ENCODE measurements at places on chromosomes 2 and 18.

DNA sequence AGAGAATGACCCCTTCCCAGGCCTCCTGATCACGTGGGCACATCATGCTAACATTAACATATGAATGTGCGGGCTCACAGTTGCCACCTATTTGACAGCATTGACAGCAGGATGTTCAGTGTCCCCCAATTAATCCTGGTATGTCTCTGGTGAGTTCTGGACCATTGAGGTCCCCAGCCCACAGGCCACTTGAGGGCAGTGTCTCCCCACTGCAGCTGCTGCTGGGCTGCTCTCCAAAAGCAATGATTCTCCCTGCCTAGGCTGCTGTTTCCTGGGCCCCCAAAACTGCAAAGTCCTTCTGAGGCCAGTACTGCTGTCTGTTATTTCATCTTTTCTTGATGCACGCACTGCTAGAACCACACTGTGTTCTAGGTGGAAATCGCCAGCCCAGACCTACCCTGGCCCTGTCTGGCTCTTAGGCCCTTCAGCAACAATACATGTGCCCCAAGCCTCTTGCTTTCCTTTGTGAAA lies 52.7 kb upstream of the MAPK4 start:
- DNase-seq, result no peak

DNA sequence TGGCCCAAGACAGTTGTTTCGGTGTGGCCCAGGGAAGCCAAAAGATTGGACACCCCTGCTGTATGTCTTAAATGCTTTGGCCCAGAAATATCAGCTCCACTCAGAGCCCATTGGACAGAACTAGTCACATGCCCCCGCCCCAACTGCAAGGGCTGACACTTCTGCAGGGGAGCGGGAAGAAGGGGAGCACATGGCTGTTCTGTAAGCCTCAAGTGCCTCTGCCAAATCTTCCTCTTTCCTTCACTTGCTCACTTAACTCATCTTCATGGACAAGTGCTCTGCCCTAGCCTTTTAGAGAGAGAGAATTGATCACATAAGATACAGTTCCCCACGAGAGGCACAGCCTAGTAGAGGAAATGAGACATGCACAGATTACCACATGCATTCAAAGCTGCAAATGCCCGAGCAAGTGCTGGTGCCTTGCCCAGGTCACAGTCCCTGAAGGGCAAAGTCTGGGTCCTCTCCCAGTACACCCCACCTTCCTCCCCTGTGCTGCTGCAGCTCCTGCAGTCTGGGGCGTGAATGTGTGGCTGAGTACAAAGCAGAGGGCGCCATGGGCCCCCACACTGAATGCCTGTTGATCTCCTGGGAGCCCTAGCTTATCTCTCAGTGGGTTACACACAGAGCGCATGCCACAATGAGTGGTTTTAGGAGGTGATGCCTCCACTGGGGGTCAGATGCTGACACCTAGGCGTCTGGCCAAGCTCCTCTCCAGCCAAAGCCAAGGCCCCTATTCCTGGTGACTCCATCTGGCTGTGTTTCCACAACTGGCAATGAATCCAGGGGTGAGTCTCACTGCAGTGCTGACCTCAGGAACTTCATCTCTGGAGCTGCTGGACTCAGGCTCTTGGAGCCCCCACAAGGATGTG lies 135.3 kb downstream of the CTIF start:
- DNase-seq, result no peak

- DNase-seq, result no peak
Measured at GRCh38 chr2:37831081-37831780, 93.9 kb upstream of the RMDN2 start.

GRCh38 chr2:169546756-169547155 lies 26.9 kb downstream of the FASTKD1 start:
- DNase-seq, result no peak

DNA sequence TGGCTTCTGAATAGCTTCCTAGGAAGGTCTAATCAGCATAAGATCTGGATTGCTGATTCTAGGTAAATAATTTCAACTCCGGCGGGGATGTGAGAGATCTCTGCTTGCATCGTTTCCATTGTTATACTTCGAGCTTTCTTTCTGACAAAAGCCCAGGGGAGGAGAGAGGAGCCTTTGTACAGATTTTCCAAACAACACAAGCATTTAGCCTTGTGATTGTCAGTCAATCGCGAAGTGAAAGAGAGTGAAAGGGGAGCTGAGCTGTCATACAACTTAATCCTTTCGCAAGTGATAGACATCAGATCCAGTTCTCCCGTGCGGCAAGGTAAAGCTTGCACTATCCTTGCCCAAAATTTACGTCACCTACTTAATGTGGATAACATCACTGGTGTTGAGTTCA lies 26.2 kb downstream of the RALB start:
- no peak for DNase-seq

DNA sequence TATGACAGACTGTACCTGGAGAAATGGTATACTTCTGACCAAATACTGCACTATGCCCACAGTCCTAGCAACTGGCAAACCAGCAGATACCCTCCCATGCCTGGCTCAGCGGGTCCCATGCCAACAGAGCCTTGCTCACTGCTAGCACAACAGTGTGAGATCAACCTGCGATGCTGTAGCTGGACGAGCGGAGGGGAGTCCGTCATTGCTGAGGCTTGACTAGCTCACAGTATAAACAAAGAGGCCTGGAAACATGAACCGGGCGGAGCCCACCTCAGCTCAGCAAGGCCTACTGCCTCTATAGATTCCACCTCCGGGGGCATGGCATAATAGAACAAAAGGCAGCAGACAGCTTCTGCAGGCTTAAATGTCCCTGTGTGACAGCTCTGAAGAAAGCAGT lies 93.2 kb upstream of the CAB39 start:
- no peak for DNase-seq

DNA sequence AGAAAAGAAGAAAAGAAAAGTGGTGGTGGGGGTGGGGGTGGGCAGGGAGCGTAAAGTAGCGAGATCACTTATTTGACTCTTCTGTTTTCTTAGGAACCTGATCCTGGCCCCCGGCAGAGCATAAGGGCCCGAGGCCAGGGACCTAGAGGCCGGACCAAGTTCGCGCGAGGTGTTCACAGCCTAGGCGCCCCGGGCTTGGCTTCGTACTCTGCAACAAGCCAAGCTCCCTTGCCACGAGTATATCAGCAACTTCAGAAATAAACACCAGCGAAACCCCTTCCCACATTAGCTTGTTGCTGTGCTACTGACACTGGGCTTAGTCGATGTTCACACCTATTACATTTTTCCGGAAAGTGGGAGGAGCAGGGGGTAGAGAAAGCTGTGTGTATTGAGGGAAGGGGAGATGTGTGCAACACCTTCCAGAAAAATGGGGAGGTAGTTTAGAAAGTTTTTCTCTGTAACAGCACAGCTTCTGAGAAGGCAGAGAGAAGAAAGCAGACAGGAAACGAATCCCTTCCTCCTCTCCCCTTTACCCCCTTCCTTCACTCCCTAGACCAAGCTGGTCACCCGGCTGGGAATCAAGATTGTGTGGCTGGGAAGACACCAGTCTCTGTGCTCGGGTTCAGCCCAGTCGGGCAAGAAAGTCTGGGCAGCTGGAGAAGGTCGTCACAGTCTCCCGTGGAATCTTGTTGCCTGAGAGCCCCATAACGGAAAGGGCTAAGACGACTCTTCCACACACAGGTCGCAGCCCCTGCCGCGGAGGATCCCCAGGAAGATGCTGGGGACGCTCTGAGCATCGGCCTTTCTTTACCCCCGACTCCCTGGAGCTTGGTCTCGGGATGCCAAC lies 12.0 kb upstream of the SATB2 start:
- no peak for DNase-seq

DNA sequence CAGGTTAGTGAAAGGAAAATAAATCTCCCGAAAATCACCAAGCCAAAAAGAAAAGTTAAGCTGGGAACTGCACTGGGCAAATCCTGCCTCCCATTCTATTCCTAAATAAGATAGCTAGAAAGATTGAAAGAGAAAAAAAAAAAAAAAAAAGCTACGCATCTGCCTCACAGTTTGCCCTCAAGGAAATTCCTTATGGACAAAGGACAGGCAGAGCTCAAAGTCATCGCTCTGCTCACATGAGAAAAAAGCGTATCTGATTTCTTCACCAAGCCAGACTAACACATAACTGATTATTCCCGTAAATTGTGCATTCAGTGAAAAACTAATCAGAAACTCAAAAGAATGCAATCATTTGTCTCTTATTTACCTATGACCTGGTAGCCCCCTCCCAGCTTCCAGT lies 50.0 kb downstream of the PUM2 start:
- no peak for DNase-seq

DNA sequence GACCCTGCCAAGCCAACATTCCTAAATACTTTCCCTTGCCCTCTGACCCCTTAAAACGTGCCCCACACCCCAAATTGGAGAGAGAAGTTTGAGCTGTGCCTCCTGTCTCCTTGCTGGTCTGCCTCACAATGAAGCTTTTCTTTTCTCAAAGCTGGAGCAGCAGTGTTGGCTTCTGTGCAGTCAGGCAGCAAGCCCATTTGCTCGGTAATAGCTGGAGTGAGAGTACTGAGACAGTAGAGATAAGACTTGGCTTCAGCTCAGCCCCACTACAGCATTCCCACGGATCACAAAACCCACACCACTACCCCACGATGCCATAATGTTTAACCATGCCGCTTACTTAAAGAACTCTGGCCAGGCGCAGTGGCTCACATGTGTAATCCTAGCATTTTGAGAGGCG lies 73.0 kb downstream of the NCAPH start:
- DNase-seq, result no peak

DNA sequence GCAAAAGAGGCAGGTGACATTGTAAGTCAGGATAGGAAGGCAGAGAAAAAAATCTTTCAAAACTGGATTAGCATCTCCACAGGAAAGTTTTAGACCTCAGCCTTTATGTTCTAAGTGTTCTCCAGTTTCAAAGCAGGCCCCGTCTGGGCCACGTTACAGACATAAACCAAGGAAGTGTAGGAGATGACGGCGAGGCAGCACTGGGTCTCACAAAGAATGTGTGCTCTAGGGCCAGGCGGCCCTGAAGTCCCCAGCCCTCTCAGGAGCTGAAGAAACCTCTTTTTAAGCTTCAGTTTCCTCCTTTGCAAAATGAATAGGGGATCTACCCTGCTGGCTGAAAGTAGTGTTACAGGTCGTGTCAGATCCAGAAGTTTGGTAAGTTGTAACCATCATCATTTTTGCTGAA lies 81.7 kb downstream of the SPRED2 start:
- no peak for DNase-seq

DNA sequence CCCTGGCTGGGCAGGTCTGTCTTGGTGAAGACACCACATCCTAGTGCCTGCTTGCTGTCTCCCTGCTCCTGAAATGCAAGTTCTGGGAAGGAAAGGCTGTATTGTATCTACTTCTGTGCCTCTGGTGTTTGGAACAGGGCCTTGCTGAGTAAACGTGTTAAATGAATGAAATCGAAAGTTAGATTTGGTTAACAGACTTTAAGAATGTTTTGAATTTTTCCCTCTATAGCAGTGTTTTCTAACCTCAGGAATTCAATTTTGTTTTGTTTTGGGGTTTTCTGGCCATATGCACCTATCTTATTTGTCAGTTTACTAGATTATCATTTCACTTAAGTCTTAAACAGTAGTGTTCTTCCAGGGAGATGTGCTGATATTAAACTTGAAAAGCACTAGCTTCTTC lies 20.7 kb downstream of the FARP2 start:
- no peak for DNase-seq

DNA sequence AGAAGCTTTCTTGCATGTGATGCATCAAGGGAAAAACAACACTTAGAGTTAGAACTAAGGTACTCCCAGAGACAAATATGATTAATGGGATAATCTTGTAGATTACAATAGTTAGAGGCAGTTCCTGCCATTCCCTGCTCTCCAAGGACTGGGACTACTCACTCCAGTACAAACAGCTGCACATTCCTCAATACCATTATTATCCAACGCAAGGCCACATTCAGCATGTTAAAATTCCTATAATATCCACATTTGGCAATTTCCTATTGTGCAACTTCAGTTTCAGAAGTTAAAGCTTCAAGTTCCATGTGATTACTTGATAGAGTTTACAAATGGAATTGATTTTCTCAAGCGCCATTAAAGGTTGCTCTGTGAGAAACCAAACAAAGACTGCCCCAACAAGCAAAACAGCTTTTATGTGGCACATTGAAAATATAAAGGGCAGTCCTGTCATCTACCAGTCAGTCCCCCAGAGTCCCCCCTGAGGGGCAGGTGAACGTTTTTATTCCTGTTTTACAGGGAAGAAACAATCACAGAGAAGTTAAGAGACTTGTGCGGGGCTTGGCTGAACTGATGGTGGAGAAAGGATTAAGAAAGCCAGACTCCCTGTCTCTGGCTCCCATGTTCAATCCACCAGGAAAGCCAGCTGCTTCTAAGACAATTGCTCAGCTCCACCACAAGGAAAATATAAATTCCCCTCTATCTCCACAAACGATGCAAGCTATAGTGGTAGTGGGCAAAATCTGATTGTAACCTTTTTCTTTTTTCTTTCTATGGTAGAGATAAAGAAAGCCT lies 72.6 kb downstream of the TXNL1 start:
- DNase-seq, result no peak

- no peak for DNase-seq
Measured at GRCh38 chr2:34719206-34719605, 1120.1 kb upstream of the FAM98A start.

GRCh38 chr18:75392226-75392578 lies 35.3 kb downstream of the SMIM21 start:
- no peak for DNase-seq

DNA sequence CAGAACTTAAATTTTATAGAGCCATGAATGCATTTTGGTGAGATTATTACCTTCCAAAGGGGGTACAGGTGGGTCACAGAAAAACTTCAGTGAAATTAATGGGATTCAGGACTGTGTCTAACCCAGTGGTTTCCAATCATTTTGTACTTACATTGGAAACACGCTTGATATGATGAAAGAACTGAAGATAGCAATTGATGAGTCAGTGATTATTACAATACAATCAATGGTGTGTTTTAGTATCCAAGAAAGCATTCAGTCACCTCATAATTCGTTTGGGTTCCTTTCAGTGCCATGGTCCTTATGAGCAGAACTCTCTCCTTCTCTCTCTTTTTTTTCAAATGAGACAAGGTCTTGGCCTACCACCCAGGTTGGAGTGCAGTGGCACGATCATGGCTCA lies 66.5 kb upstream of the IGFBP5 start:
- DNase-seq, result no peak

- DNase-seq, result no peak
Measured at GRCh38 chr2:159982842-159983785, 79.3 kb downstream of the PLA2R1 start.

DNA sequence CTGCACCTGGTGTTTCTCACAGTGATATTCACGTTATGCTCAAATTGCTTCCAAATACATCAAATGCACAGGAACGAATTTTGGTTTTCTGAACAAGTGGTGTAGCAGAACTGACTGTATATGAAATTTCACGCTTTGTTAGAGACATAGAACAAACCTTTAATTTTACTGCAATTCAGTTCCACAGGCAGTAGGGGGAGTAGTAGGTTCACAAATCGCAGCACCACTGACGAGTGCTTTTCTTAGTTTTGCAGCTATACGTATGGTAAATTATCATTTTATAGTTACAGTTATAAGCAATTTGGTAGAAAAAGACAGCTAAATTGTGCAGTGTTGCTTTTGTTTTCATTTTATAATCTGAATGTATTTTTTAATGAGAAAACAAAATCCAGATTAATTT lies 113.3 kb downstream of the KIAA1328 start:
- no peak for DNase-seq

GRCh38 chr18:3458952-3459853 lies 9.2 kb downstream of the TGIF1 start:
- DNase-seq, result no peak

GRCh38 chr2:44706681-44707553 lies 234.6 kb upstream of the SIX3 start:
- no peak for DNase-seq

All from stimulated activated CD8-positive, alpha-beta memory T cell treated with anti-CD3 and anti-CD28 coated beads, Interleukin-7, amount 100 ng/mL, for 4 hours (primary cell).